ENCODE measurements at places on chromosomes 2 and 18.

DNA sequence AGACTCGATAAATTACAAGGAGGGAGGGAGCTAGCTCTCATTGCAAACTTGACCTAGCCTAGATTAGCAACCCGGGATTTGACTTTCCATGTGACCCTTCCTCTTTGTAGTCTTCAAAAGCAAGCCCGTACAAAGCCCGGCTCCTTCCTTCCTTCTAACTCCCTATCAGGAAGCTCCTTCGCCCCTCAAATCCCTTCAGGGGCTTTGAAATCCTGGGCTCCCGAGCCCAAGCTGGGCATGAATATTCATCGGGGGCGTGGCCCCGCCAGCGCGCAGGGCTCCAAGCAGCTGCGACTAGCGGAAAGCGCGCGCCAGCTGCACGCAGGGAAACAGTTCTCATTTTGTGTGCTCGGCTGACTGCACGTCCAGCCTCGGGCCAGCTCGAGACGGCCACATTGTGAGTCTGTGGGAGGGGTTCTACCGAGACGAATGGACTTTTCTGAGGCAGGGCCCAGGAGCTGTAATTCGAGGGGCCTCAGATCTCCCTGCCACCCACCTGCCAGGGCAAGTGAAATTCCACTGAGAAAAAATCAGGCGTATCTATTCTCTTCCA lies 84.0 kb upstream of the PELI1 start:
- peak; percentile 59 for DNase-seq

DNA sequence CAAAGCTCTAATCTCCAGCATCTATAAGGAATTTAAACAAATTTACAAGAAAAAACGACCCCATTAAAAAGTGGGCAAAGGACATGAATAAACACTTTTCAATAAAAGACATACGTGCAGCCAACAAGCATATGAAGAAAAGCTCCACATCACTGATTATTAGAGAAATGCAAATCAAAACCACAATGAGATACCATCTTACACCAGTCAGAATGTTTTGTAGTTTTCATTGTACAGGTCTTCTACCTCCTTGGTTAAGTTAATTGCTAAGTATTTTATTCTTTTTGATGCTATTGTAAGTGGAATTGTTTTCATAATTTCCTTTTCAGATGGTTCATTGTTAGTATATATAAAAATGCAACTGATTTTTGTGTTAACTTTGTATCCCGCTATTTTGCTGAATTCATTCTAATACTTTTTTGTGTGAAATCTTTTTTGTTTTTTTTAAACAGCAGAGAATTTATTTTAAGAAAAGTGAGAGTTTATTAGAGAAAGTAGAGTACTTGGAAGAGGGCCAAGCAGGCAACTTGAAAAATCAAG lies 40.7 kb downstream of the SLC39A10 start:
- DNase-seq, result no peak

DNA sequence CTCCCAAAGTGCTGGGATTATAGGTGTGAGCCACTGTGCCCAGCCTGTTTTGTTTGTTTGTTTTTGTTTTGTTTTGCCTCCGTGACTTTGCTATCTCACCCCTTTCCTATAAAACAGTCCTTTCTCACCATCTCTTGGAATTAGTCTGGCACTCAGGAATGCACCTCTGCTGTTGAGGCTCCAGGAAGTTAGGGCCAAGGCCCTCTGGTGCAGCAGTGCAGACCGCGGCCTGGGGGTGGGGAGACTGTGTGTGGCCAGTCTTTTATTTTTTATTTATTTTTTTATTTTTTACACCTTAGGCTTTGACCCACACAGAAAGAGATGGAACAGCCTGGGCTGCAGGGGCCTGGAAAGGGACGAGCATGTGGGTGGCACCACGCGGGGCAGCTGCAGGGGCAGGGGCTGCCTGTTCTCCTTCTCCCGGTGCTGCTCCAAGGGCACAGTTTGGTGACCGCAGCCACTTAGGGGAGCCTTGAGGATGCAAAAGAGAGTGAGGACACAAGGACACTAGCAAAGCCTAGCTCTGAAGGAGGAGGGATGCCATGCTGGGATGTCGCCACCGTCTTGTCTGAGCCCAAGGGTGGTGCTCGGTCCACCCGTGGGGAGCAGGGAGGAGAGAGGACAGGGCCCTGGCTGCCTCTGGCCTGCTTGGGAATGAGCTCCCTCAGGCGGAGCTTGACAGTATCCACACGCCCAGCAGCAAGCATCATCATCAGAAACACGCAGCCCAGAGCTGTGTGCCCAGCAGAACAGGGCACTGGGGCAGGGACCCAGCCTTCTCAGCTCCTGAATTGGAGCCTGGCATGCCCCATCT lies 19.4 kb upstream of the ALPI start:
- no peak for DNase-seq

DNA sequence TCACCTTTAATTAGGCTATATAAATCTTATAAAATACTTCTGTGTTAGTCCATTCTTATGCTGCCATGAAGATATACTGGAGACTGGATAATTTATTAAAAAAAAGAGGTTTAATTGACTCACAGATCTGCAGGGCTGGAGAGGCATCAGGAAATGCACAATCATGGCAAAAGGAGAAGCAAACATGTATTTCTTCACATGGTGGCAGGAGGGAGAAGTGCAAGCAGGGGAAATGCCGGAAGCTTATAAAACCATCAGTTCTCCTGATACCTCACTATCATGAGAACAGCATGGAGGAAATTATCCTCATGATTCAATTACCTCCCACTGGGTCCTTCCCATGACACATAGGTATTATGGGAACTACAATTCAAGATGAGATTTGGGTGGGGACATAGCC lies 504.4 kb downstream of the RIT2 start:
- no peak for DNase-seq

DNA sequence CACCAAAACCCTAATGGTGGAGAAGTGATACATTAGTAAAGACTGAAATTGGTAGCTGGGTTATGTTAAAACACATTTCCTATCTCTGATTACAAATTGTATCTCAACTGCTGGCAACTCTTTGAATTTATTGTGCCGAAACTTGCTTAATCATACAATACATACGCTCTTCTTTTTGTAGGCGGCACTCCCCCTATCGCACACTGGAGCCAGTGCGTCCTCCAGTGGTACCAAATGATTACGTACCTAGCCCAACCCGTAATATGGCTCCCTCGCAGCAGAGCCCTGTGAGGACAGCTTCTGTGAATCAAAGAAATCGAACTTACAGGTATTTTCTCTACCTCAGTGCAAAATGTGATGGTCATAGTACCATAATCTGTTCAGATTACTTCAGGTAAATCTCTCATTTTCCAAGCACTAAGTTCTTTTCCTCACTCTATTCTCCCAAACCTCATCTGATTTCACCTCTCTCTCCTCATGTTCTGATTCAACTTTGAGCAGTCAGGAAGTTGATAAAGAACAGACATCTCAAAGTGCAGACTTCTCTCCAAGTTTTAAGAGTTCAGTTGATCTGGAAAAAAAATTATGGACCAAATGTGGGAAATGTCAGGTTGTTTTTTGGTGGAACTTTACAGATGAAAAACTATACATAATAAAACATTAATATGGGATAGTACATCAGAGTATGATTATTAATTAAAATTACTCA lies 66.5 kb downstream of the ABI2 start:
- DNase-seq, result no peak

- no peak for DNase-seq
These were observed 23.5 kb upstream of the MYO1B start for GRCh38 chr2:191221666-191222065.

- DNase-seq, result no peak
These were observed 110.7 kb upstream of the OTX1 start for GRCh38 chr2:62939735-62940491.

DNA sequence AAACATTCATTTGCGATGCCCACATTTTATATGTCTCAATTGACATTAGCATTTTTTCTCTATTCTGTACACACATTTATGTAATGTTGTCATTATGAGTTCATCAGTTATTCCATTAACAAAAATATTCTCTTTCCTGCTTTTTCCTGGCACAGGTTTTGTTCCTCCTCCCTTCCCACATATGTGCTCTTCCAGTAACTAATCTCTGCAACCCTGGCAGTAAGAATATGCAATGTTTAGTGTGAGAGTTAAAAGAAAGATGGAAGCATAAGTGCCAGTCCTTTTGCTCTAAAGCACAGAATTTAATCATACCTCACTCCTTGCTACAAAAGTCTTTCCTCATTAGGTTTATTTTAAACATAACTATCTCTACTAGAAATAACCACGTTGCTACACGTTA lies 155.8 kb upstream of the ERBB4 start:
- no peak for DNase-seq

DNA sequence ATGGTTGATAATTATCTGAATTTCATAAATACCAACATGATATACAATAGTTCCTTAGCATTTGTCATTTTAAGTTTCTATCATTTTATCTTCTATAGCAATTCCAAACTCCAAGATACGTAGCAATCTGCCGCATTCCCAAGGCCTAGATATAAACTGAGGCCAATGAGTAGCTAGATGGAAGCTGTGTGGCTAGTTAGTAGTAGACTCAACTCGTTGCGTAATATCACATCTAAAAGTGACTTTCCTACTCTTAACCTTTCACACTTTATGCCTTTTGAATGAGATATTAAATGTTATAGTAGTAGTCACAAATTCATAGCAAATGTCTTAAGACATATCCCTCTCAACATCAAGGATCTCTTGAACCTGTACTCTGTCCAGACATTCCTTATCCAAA lies 33.6 kb downstream of the WDSUB1 start:
- no peak for DNase-seq

GRCh38 chr2:24409700-24410556 lies 49.6 kb upstream of the ITSN2 start:
- DNase-seq, result peak; percentile 37

GRCh38 chr2:107806901-107807300 lies 19.8 kb upstream of the RGPD4 start:
- DNase-seq, result no peak

DNA sequence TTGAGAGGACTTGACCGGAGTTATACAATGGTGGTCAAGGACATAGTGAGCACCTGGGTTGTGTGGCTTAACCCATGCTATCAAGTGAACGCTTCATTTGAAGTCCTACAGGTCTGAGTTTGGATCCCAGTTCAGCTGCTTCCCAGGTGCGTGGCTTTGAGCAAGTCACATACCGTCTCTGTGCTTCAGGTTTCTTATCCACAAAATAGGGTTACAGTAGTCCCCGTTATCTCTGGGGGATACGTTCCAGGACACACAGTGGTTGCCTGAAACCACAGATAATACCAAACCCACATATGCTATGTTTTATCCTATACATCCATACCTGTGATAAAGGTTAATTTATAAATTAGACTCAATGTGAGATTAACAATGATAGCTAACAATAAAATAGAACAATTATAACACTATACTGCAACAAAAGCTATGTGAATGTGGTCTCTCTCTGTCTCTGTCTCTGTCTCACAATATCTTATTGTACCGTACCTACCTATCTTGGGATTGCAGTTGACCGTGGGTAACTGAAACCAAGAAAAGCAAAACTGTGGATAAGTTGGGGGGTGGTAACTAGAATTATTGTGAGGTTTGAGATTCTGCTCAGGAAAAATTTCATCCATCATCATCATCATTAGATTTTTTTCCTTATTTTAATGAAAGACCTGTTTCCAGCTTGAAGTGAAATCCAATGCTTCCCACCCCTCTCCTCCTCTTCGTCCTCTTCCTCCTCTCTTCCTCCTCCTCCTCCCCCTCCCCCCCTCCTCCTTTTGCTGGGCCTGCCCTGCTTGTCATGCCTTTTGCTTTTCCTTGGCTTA lies 22.7 kb downstream of the LBH start:
- no peak for DNase-seq

- DNase-seq, result no peak
These were observed 69.9 kb downstream of the RHOB start for GRCh38 chr2:20516646-20517341.

DNA sequence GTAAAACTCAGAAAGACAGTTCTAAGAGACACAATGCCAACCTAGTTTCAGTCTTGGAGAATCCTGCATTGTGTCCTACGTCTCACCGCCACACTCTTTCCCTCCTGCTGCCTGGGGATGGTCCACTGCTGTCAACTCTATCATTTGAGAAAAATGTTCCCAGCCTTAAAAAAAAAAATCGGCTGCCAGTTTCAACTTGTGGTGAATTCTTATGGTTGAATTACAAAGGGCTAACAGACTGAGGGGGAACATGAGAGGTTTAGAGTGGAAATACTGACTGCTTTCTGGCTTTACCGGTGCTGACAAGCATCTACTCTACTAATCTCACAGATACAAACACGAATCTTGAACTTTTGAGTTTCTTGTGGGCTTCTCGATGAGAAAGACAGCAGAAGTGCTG lies 74.0 kb downstream of the NAB1 start:
- no peak for DNase-seq

DNA sequence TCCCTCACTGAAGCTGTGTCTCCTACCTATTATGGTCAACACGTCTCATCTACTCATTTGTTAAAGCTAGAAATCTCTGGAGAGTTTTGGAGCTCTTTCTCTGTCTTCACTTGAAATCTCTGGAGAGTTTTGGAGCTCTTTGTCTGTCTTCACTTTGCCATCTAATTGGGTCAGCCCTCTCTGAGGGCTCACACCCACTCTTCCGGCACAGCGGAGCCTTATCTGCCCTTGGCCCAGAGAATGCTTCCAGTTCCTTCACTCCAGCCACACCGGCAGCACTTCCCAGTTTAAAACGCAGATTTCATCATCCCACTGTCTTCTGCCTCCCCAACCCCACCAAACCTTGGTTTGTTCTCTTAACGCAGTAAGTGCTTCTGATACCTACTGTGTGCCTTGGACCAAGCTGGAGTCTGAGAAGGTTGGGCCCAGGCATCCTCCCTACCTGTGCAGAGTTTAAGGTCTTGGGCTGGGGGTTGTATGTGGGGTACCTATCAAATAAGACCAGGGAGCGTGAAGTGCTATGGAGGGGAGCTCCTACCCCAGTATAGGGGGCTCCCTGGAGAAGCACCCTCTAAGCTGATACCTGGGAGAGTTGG lies 5.0 kb downstream of the HPCAL1 start:
- DNase-seq, result no peak

- no peak for DNase-seq
These were observed 490.4 kb upstream of the SPRED2 start for GRCh38 chr2:65922794-65923193.

DNA sequence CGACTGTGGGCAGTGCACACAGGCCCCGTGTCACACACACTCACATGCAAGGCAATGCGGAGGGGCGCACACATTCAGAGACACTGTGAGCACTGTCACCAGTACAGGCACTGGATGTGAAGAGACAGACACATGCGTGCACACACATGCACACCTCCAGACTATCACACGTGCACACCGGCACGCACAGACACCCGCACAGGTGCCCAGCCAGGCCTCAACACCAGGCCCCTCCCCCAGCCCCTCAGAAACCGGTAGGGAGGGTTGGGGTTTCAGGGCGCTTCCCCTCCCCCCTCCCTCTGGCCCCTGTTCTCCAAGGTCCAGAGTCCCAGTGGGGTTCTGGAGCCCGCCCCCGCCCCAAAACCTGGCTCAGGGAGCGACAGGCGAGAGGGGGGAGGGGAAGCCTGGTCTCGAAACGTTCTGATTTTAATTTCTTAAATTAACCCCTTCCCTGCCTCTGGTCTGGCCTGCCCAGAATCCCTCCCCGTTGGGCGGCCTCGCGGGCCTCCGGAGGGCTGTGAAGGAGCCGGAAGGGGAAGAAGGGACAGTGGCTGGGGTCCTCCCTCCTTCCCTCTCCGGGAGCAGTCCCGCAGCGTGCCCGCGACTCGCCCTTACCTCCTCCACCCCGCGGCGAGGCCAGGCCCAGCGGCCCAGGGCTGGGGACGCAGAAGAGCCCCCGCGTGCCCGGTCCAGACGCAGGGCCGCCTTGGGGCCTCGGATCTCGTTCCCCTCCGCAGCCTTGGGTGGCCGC lies 558 bp downstream of the FBXO41 start:
- no peak for DNase-seq

GRCh38 chr2:100451092-100451491 lies 19.2 kb upstream of the NMS start:
- DNase-seq, result no peak

GRCh38 chr2:45889620-45890370 lies 238.3 kb downstream of the PRKCE start:
- no peak for DNase-seq

- peak; percentile 15 for DNase-seq
These were observed 10.5 kb upstream of the CDK15 start for GRCh38 chr2:201795607-201796477.

Data from NCI-H526 treated with DMSO at 0.1 percent for 48 hours (cell line).